ENCODE measurements at places on chromosomes 7 and 10.

- DNase-seq = no peak
These were observed 36.0 kb downstream of the RHEB start for GRCh38 chr7:151483711-151483983.

- no peak for DNase-seq
These were observed 32.6 kb upstream of the HSPB1 start for GRCh38 chr7:76269895-76270294.

GRCh38 chr7:156816943-156817572, 75.9 kb downstream of the LMBR1 start:
- DNase-seq = no peak

GRCh38 chr10:1807924-1808323, 70.6 kb upstream of the ADARB2 start:
- no peak for DNase-seq

GRCh38 chr10:124539935-124540641, 78.5 kb downstream of the LHPP start:
- peak; percentile 42 for DNase-seq

- DNase-seq = no peak
These were observed 50.7 kb downstream of the SYPL1 start for GRCh38 chr7:106061301-106061979.

GRCh38 chr7:95993380-95993779, 221.0 kb downstream of the DYNC1I1 start:
- DNase-seq = no peak

GRCh38 chr7:150400788-150401423, 21.8 kb downstream of the ZNF775 start:
- DNase-seq = no peak

DNA sequence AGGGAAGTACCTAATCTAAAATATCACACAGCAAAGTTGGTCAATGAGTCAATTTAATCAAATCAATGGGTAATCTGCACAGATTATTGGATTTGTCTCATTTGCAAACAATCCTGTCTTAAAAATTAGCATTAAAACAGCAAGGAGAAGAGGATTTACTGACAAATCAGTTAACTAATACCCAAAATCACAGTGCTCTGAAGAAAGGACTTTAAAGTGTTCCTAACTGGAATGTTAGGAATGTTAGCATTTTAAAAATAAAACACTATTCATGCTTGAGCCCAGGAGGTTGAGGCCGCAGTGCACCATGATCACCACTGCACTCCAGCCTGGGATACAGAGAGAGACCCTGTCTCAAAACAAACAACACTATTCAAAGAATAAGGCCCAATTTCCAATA, 83.1 kb downstream of the CHCHD3 start:
- no peak for DNase-seq

GRCh38 chr10:45640941-45641340, 31.6 kb downstream of the ZFAND4 start:
- DNase-seq = no peak

DNA sequence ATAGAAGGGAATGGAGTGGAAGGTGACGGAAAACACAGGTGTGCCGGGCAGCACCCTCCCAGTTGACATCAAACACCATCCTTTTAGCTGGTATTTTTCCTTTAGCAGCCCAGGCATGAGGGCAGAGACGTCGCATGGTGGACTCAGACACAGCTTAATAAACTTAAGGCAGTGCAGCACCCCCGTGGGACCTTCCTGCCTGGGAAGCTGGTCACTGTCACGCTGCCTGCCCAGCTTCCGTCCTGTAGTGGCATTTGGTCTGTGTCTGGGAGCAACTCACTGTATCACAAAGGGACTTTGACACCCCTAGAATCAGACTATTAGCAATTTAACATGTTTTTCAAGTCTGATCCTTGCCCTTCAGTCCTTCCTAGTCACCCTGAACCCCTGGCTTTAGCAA, 35.8 kb downstream of the IL15RA start:
- DNase-seq = no peak

GRCh38 chr7:3073763-3074458, 30.2 kb upstream of the CARD11 start:
- no peak for DNase-seq

DNA sequence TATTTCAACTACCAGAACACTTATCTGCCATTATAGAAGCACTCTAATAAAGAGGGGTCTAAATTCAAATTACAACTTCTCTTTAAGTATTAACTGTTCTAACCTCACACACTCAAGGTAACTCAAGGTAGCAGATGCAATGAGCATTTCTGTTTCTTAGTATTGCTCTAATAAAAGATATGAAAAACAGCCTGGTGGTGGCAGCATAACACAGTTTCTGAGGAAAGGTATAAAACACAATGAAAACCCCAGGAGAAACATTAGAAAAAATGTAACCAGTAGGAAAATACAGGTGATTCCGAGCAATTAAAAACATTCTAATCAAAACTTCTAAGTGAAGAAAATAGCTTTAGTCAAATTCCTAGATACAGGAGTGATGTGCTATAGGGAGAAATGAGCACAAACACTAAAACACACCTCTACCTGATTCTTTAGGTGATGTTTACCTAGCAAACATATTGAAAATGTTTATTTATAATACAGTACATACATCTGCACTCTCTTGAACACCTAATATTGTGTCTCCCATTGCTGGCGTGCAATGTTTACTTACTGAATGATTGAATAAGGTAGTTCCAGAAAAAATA, 3.5 kb downstream of the MKRN1 start:
- peak; percentile 22 for DNase-seq

DNA sequence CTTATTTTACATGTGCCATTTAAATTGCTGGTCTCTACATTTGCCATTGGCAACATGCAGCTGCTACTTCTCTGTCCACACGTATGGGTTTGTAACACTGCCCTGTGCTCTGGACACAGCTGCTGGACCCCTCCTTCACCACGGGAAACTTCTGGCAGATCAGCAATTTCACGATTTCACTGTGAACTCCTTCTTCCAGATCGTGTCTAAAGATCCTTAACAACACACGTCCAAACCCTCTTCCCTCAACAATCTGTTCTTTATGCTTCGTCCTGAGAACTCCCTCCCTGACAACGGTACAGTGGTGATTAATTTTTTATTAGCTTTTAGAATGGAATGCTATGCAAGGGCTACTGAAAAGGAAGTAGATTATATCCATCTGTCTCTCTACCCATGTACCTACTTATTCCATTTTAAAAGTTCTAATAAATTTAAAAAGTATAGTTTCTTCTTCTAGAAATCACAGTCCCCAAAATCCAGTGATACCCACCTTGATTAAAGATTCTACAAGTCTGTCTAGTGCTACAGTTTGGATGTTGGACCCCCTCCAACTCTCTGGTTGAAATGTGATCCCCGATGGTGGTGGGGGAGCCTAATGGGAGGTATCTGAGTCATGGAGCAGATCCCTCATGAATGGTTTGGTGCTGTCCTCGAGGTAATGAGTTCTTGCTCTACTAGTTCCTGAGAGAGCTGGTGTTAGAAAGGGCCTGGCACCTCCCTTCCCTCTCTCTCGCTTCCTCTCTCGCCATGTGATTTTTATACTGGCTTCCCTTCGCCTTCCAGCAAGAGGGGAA, 81.0 kb downstream of the KIAA1549 start:
- no peak for DNase-seq

GRCh38 chr10:62665771-62666170, 138.7 kb upstream of the ADO start:
- DNase-seq = no peak

- DNase-seq = no peak
These were observed 127.7 kb upstream of the AOAH start for GRCh38 chr7:36852017-36852416.

DNA sequence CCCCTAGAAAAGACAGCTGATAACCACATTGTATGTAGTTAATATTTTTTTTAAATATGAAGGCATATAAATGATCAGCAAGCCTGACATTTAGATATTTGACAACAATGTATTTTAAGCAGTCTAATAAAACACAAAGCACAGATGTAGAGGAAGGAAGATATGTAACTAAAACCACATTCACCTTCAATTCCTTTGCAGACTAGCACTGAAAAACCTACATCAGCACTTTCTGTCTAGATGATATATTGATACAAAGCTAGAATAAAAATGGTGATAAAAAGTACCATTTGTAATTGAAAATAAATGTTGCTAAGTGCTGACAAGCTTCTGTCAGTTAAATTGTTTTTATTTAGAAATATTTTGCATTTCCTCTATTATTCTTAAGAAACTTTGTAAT, 153.6 kb downstream of the IMMP2L start:
- DNase-seq = no peak

All from stimulated activated CD8-positive, alpha-beta memory T cell treated with anti-CD3 and anti-CD28 coated beads, Interleukin-15, amount 100 ng/mL, for 4 hours (primary cell).